T-helper 17 cell (primary cell): ENCODE measurements at places on chromosomes 12 and 14. TPM values are rescaled to one million over a fixed set of nuclear protein-coding genes. Genes with fewer than 3 reads are reported as not detected.

The ACVRL1 gene
- total RNA-seq: not detected

DNA sequence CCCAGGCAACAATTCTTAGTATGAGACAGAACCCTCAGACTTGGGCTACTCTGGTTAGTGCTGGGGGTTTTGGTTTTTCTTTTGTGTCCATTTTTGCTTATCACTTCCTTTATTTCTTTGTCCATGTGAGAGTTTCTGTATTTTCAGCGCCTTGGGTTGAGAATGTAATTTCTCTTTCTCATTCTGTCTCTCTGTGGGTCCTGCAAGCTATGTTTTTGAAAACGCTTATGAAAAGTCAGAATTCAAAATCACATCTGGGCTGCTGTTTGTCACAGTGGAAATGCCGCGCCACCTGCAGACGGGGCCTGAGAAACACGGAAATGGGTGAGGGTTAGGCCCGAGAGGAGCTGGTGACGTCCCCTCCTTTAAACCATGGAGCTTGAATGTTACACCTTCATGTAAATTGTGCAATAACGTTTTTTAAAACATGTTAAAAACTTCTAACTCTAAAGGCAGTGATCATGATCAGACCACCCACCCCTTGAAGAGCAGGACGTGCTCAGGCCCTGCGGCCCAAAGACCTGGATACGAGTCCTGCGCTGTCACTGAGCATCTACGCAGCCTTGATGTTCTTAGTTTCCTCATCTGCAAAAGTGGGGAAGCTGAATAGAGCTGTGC, 26.1 kb downstream of the JDP2 start:
- no peak overlapping the region for H3K4me3 ChIP-seq
- H3K4me1 ChIP-seq: peaks cover 12% of the 10 kb centered on the region
- DNase-seq: no peak
- peak overlapping the region; percentile 47 for H3K27ac ChIP-seq
- H3K36me3 ChIP-seq: peaks cover 11% of the 10 kb centered on the region

DNA sequence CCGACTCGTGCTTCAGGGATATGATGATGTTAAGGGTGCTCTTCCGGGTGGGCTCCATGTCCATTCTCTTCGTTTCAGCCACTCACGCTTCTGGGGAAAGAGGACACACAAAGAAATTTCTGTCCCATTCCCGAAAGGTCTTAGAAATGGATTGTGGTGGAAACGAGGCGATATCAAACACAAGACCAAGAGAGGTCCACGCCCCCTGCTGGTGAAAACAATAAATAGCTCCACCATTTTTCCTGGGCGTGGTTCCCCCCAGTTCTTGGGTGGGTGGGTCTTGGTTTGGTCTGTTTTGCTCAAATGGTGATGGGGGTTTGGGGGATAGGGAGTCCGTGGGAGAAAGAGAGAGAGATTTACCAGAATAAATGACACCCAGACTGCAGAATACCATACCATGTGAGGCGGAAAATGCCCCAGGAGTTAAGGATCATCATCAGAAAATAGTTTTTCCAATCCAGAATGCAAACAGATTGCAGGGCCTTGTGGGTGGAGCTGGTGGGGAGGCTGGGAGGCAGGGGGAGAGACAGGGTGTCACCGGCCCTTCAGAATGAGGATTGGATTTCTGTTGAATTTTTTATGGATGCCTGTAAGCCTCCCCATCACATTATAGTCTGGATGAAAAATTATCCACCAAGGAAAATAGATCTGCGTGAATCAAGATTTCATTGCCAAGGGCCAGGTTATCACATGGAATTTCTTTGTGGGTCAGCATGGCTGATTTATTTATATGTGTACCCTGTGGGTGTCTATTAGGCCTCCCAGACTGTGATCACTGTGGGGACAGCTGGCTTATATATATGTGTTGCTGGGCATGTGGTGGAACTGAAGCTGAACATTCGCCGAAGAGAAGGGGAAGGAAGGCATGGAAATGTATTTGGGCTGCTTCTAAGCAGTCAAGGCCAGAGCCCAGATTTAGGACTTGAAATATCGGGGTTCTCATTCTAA, 55.8 kb downstream of the SRRM4 start:
- H3K27me3 ChIP-seq: peaks cover 9% of the 10 kb centered on the region
- no peak overlapping the region for H3K27ac ChIP-seq
- no peak for DNase-seq
- H3K4me3 ChIP-seq: no peak overlapping the region
- H3K36me3 ChIP-seq: no peaks in the 10 kb centered on the region

DNA sequence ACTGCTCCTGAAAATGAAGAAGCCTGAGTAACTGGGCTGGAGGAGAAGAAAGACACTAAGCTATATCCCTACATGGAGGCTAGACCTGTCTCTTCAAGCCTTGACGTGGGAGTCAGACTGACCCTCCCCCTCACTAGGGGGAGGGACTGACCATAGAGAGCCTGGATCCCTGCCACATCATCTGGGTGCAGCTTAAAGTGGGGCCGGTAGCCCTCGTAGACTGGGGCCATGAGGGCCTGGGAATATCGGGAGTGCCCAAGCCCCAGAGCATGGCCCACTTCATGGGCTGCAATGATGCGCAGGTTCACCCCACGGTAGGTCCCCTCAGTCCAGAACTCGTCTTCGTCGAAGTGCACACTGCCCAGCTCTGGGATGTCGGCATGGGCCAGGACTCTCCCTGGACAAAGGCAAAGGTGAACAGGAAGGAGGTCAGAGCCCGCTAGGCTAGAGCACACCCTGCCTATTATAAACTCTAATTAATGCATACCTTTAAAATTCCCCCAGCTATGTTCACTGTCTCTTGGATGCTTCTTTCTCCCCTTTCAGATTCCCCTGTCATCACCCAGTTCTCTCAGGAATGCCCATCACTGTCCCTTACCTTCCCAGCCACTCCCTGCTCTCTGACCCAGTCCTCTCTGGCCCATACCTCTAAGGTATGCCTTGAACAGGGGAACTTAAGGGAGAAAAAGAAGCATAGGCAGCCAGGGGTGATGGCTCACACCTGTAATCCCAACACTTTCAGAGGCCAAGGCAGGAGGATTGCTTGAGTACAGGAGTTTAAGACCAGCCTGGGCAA, 3.2 kb downstream of the MMP19 start:
- DNase-seq: no peak
- no peaks in the 10 kb centered on the region for H3K36me3 ChIP-seq
- no peak overlapping the region for H3K27ac ChIP-seq
- H3K4me1 ChIP-seq: peaks cover 17% of the 10 kb centered on the region
- no peaks in the 10 kb centered on the region for H3K27me3 ChIP-seq

- peaks cover 3% of the 10 kb centered on the region for H3K4me1 ChIP-seq
- peaks cover 6% of the 10 kb centered on the region for H3K36me3 ChIP-seq
- no peak overlapping the region for H3K27ac ChIP-seq
- no peaks in the 10 kb centered on the region for H3K27me3 ChIP-seq
- no peak for DNase-seq
These were observed 47.1 kb downstream of the PLXNC1 start for GRCh38 chr12:94195483-94195882.

DNA sequence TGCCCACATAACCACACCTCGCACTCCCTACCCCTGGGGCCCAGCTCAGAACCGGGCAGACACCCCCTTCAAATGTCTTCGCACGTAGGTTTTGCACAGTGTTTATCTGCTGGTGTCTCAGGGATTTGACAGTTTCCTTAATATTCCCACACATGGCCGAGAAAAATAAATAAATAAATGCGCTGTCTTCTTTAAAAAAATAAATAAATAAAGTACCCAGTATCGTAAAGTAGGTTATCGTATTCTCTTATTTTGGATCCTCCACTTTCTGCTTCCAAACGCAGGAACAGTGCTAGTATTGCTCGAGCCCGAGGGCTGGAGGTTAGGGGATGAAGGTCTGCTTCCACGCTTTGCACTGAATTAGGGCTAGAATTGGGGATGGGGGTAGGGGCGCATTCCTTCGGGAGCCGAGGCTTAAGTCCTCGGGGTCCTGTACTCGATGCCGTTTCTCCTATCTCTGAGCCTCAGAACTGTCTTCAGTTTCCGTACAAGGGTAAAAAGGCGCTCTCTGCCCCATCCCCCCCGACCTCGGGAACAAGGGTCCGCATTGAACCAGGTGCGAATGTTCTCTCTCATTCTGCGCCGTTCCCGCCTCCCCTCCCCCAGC, 710 bp upstream of the FOS start:
- H3K4me1 ChIP-seq: peaks cover 52% of the 10 kb centered on the region
- no peak for DNase-seq
- H3K36me3 ChIP-seq: peaks cover 16% of the 10 kb centered on the region
- H3K27ac ChIP-seq: peak overlapping the region; percentile 98

The ETFBKMT gene
- total RNA-seq: 1.2 TPM

DNA sequence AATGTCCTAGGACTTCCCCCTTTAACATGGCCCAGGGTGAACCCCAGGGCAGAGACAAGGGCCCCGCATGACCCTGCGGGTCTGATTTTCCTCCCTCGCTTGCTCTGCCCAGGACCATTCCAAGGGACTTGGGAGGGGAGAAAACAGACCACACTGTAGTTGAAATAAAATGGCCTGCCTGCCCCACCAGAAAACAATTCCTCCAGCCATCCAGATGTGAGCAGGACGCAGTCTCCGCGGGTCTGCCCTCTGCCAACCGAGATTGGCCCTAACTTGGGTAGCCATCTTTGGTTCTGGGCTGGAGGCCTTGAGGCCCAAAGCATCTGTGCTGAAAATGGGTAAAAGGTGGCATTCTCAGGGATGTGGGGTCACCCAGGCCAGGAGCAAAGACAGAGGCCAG, 75.5 kb downstream of the RFLNA start:
- H3K27ac ChIP-seq: no peak overlapping the region
- no peak for DNase-seq
- no peaks in the 10 kb centered on the region for H3K36me3 ChIP-seq
- no peak overlapping the region for H3K4me3 ChIP-seq
- peaks cover 7% of the 10 kb centered on the region for H3K4me1 ChIP-seq

DNA sequence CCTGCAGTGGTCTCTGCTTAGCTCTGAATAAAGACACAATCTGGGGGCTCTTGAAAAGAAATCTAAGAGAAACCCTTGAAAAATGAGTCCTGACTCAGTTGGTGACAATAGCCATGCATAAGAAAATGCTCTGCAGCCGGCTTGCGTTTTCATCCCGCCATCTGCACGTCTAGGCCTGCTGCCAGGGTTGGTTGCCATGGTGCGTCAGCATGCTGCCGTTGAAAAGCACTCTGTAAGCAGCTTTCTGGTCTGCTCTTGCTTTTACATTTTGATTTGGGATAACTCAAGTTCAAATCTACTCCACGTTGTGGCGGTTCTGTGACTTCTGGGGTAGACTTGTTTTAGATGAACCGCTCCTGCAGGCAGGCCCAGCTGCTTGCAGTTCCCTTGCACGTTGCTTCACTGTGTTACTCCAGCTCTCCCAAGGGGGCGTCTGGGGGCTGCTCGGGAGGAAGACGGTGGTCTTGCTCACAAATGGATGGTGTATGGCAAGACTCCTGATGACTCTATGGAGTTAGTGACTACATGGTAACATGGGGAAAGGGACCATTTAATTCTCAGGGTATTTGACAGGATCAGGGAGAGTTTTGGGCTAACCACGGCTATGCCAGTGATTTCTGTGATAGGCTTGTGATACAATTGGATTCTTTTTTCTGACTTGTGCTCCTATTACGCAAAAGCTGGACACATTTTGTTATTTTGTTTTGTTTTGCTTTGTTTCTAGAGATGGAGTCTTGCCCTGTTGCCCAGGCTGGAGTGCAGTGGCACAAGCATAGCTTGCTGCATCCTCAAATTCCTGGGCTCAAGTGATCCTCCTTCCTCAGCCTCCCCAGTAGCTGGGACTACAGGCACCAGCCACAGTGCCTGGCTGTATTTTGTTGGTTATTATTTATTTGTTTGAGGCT, 15.8 kb downstream of the WNT5B start:
- DNase-seq: no peak
- H3K27ac ChIP-seq: no peak overlapping the region
- no peaks in the 10 kb centered on the region for H3K36me3 ChIP-seq
- H3K4me3 ChIP-seq: no peak overlapping the region
- H3K4me1 ChIP-seq: peaks cover 3% of the 10 kb centered on the region

The ATG2B gene
- total RNA-seq: 28.7 TPM

The FAIM2 gene
- total RNA-seq: 0.05 TPM

The TMEM179 gene
- not detected for total RNA-seq

DNA sequence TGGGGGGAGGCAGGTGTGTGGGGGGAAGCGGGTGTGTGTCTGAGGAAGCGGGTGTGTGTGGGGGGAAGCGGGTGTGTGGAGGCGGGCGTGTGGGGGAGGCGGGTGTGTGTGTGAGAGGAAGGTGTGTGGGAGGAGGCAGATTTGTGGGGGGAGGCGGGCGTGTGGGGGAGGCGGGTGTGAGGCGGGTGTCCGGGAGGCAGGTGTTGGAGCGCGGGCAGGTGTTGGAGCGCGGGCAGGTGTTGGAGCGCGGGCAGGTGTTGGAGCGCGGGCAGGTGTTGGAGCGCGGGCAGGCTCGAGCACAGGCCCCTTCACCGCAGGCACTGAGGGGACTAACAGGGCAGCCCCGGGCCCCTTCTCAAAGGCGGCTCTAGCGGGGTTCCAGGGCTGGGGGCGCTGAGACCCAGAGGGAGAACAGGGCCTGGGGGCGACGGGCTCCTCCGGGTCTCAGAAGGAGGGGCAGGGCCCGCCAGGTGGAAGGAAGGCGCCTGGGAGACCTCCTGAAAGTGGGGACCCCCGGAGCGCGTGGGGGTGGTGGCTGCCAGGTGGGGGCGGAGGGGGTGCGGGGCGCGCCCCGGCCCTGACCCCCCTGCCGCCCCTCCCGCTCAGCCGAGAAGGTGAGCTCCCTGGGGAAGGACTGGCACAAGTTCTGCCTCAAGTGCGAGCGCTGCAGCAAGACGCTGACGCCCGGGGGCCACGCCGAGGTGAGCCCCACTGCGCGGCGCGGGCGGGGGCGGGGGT, 3.2 kb downstream of the CRIP2 start:
- DNase-seq: peak; percentile 59
- peak overlapping the region; percentile 55 for H3K4me3 ChIP-seq
- no peaks in the 10 kb centered on the region for H3K27me3 ChIP-seq
- H3K27ac ChIP-seq: peak overlapping the region; percentile 10
- peaks cover 29% of the 10 kb centered on the region for H3K4me1 ChIP-seq

The SNRPF gene
- total RNA-seq: 43.0 TPM

The ZC2HC1C gene
- 0.76 TPM for total RNA-seq

DNA sequence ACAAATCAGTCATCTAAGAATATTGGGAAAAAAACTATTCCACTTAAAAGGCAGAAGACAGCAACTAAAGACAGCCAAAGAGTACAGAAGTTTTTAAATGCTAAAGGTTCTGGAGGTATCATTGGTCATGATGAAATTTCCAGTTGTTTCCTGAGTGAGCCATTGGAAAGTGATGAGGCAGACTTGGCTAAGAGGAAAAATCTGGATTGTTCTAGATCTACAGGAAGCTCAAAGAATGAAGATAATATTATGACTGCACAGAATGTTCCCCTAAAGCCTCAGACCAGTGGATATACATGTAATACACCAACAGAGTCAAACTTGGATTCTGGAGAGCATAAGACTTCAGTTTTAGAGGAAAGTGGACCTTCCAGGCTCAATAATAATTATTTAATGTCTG, 22.8 kb downstream of the GALNT4 start:
- H3K27ac ChIP-seq: peak overlapping the region; percentile 34
- peaks cover 24% of the 10 kb centered on the region for H3K4me1 ChIP-seq
- no peak overlapping the region for H3K4me3 ChIP-seq
- H3K36me3 ChIP-seq: peaks cover 13% of the 10 kb centered on the region
- H3K27me3 ChIP-seq: no peaks in the 10 kb centered on the region
- DNase-seq: no peak

The C14orf39 gene
- not detected for total RNA-seq

- no peak overlapping the region for H3K27ac ChIP-seq
- peaks cover 2% of the 10 kb centered on the region for H3K36me3 ChIP-seq
- H3K4me3 ChIP-seq: no peak overlapping the region
- H3K27me3 ChIP-seq: peaks cover 42% of the 10 kb centered on the region
- peaks cover 8% of the 10 kb centered on the region for H3K4me1 ChIP-seq
- DNase-seq: no peak
These were observed 8.9 kb downstream of the MYO1H start for GRCh38 chr12:109356577-109356976.
